ENCODE measurements at places on chromosomes 2 and 18. TPM values are rescaled to one million over a fixed set of nuclear protein-coding genes. Genes with fewer than 3 reads are reported as not detected.

Gene PTGR3
- 45.5 TPM for polyA plus RNA-seq

Gene ZNF804A
- polyA plus RNA-seq = 0.24 TPM

Gene TDRD15
- polyA plus RNA-seq = not detected

Gene LONRF2
- polyA plus RNA-seq = 0.74 TPM

Gene LAMA3
- polyA plus RNA-seq = 4.0 TPM

Gene CDH2
- 3.9 TPM for polyA plus RNA-seq

Gene CTDP1
- 12.8 TPM for polyA plus RNA-seq

Gene ANKRD36
- polyA plus RNA-seq = 23.1 TPM

Gene FTCDNL1
- not detected for polyA plus RNA-seq

Gene WNT6
- polyA plus RNA-seq = 9.6 TPM

Gene SPHKAP
- polyA plus RNA-seq = 17.3 TPM

Gene IL1F10
- not detected for polyA plus RNA-seq

Gene PMAIP1
- not detected for polyA plus RNA-seq

Gene FOXI3
- polyA plus RNA-seq = 3.7 TPM

Gene CD226
- not detected for polyA plus RNA-seq

Gene ALPG
- polyA plus RNA-seq = not detected

Gene IGFBP5
- 375 TPM for polyA plus RNA-seq

Gene ZFP36L2
- 115 TPM for polyA plus RNA-seq

Gene L3MBTL4
- polyA plus RNA-seq = 1.0 TPM

Gene ECEL1
- polyA plus RNA-seq = 0.24 TPM
